ENCODE measurements at places on chromosomes 7 and 10. TPM values are rescaled to one million over a fixed set of nuclear protein-coding genes. Genes with fewer than 3 reads are reported as not detected.

JAZF1 gene
- 72.8 TPM for total RNA-seq

ABCC2 gene
- total RNA-seq: 0.11 TPM

DNA sequence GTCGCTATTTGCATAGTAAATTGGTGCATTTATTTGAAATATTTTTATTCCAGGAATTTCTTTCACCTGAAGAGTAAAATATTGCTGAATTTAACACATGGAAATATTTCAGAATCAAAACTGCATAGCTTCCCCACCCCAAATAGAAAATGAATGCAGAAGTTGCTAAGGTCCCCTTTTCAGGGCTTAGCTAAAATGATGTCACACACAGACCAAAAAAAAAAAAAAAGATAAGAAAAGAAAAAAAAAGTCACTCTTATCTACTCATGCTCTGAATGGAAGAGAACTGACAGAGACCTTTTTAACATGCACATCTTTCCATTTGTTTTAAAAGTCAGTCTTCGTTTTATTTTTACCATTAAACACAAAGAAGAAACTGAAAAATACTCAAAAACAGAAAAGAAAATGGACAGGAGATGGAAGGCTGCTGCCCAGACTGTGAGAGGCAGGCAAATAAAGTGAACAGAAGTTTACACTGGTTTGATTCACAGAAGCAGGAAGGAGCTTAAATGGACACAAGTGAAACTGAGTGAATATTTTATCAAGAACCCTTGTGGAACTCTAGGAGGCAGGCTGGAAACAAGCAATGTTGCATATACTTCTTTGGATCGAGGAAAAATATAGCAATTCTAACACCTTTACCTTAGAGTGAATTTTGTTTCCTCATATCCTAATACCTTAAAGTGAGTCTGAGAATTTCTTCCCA lies 32.0 kb downstream of the PSMC2 start:
- ATAC-seq: no peak

DNA sequence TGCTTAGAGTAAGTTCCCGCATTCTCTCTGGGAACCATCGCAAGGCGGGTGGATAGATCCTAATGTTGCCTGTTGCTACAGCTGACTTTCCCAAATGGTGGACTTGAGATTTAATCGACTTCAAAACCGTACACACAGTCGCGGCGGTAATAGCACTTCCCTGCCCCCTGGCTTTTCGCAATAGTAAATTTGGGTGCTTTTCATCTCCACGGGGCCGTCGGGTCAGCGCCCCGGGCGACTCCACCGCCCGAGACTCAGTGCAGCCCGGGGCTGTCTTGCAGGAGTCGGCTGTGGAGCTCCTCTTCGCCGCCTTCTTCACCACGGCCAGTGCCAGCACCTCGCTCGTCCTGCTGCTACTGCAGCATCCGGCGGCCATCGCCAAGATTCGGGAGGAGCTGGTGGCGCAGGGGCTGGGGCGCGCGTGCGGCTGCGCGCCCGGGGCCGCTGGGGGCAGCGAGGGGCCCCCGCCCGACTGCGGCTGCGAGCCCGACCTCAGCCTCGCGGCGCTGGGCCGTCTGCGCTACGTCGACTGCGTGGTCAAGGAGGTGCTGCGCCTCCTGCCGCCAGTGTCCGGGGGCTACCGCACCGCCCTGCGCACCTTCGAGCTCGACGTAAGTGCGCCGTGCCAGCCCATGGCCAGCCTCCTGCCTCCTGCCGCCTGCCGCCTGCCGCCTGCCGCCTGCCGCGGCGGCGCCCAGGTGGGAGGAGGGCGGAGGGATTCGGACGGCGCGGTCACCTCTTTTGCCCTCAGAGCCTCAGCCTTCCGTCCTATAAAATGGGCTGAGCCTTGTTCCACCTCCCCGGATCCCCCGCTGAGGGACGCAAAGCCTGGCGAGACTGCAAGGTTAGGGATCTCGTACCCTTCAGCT lies 5.3 kb downstream of the CYP26C1 start:
- no peak for ATAC-seq

- no peak for ATAC-seq
Measured at GRCh38 chr10:76125900-76126299, 694.5 kb downstream of the LRMDA start.

DNA sequence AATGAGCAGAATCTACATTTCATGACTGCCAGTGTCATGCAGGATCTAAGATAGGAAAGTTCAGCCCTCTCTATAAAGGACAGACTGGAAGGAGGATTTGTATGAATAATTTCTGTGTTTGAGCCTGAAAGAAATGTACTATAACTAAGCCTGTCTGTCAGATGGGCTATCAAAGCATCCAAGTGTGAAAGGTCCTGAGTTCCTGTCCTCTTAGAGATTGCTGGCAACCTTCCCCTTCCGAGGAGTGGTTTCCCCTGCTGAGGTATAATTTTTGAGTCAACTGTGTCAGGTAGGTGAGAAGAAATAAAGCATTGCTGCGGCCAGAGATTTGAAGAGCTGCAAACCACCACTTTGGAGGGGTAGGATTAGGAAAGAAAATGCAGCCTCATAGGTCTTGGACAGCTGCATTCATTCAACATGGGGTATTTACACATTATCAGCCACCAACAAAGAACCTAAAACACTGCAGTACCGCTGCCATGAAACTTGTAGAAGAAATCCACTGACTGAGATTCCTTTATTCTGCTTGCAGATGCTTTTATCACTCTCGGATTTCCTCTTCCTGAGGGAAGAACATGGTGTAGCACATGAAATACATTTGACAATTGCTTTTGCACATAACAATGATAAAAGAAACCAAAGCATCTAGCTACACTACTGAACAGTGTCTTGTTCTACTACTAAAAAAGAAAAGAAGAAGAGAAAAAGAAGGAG lies 189.1 kb downstream of the DGKI start:
- no peak for ATAC-seq

DNA sequence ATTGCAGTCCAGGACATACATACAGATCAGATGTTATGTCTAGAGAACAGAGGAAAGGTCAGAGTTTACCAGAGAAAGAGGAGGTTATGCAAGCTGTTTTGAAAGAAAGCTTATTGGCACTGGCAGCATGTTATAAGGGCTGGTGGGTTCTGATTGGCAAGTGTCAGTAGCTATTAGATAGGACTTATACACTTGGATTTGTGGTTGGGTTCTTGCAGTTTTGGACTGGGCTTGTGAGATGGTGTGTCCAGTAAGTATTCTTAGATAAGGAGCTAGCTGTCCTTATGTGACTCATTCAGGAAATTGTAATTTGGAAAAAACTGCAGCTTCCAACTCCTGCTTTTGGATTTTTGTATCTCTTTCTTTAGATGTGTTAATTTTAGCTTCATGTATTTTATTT lies 130.7 kb upstream of the NAMPT start:
- ATAC-seq: no peak

DNA sequence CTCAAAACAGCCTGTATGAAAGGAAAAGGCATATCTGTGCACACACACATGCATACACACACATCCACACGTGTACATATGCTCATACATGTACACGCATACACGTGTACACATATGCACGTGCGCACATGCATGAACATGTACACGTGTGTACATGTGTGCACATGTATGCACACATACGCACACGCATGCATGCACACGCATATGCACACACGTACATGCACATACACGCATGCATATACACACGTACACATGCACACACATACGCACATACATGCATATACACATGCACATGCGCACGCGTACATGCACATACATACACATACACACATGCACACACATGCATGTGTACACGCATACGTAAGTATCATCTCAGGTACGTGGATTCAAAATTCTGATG lies 19.4 kb downstream of the DIP2C start:
- no peak for ATAC-seq

- no peak for ATAC-seq
Measured at GRCh38 chr10:28300027-28300426, 2.8 kb downstream of the MPP7 start.

GRCh38 chr7:69748530-69748929 lies 150.3 kb downstream of the AUTS2 start:
- no peak for ATAC-seq

DNA sequence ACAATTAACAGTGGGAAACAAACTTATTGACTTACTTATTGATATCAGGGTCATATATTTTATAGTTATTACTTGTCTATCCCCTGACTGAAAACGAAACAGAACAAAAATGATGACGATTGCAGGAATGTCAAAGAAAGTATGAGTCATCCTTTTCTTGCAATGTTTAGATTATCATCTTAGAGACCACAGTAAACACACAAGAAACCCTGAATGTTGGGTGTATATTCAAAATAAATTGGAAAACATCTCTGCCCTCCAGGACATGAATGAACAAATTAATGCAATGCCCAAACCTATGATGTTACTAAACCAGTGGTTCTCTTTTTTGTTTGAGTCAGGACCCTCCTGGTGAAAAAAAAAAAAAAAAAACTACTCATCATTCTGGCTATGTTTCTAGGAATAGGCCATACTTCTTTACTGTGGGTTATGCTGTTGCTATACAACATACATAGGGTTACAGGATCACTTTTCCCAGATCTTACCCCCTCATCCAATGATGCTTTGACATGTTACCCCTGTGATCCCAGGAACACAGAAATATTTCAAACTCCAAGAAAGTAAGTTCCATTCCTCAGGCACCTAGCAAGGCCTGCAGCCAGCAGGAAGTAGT lies 623.4 kb upstream of the IGFBP3 start:
- ATAC-seq: peak; percentile 93

GRCh38 chr7:39073432-39073831 lies 95.7 kb downstream of the POU6F2 start:
- ATAC-seq: peak; percentile 94

GRCh38 chr7:31102973-31103850 lies 51.1 kb downstream of the ADCYAP1R1 start:
- no peak for ATAC-seq

CALHM1 gene
- 0.29 TPM for total RNA-seq

GRCh38 chr7:157576415-157576814 lies 239.6 kb downstream of the DNAJB6 start:
- ATAC-seq: no peak

DNA sequence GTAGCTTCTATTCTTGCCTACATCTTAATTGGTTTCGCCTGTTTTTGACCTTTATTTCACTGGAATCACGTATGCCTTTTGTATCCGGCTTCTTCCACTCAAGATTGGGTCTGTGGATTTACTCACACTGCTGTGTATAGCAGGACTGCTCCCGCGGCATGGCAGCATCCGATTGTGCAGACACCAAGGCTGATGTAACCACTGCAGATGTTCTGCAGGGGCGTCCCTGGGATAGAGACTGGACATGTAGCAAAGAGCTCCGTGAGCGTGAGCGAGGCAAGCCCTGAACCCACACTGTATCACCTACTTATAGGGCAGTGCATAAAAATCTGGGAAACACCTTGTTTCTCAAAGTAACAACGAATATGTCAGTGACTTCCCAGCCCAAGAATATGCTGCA lies 11.4 kb upstream of the IDI2 start:
- peak; percentile 81 for ATAC-seq

DNA sequence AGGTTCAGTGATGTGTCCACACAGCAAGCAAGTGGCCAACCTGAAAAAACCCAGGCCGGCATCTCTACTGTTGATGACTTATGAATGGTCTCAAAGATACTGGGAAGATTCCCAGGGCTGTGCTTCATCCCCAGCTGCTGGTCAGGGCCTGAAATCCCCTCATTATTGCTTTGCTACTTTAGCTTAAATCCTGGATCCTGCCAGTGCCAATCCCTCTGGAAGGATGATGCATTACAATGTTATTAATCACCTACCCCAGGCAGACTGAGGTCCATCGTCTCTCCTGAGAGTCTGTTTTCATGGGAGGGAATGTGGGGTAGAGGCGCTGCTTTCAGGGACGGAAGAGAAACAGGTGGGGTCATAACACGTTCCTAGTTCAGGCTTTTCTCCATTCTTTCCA lies 371.6 kb downstream of the RPS24 start:
- no peak for ATAC-seq

AGAP9 gene
- 7.3 TPM for total RNA-seq

- no peak for ATAC-seq
Measured at GRCh38 chr7:130367088-130367755, 13.1 kb upstream of the CPA1 start.

DNA sequence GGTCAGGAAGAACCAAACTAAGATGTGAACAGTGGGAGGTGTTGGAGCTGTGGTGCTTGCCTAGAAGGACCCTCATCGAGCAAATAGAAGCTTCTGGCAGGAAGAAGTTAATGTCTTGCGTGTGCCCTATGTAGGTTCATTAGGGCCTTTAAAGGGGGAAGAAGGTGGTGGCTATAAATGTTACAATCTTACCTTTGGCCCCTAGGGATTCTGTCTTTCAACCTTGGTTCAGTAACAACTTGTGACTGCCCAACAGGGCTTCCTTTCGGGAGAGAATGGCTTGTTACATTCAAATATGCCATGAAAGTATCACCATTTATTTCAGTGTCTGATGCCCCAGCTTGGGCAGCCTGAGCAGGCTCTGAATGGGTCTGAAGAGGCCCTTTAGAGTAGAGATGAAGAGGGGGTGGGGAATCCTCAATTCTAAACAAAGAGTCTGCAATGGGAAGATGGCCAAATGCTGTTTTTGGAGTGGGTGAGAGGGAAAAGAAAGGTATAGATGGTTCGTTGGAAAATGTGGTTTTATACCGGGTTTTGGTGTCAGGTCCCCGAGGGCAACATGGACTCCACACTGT lies 108.0 kb downstream of the TCF7L2 start:
- ATAC-seq: peak; percentile 47

GRCh38 chr7:139673230-139673629 lies 104.6 kb downstream of the HIPK2 start:
- ATAC-seq: peak; percentile 76

DNA sequence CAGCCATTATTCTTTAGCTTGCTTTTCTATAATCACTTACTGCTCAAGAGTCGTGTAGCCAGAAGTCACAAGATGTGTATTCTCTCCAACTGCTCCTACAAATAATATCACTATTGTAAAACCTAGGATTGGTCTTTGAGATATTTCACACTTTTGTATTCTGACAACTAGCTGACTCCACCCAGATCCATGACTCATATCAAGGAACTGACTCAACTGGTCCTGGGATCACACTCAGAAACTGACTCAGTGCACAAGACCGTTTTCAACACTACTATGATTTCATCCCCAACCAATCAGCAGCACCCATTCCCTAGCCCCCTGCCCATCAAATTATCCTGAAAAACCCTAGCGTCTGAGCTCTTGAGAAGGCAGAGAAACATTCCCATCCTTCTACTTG lies 56.5 kb upstream of the ORC5 start:
- ATAC-seq: no peak

LIPJ gene
- 0.36 TPM for total RNA-seq

- peak; percentile 62 for ATAC-seq
Measured at GRCh38 chr10:124288486-124288885, 130.2 kb downstream of the OAT start.

SEMA4G gene
- 9.7 TPM for total RNA-seq

- ATAC-seq: no peak
Measured at GRCh38 chr10:123553810-123554430, 112.2 kb upstream of the GPR26 start.

GRCh38 chr7:134851141-134851540 lies 71.7 kb downstream of the CALD1 start:
- ATAC-seq: no peak

BMS1 gene
- 20.6 TPM for total RNA-seq

AGMO gene
- 0.22 TPM for total RNA-seq
